Iris pigment epithelial cell (primary cell): ENCODE measurements at places on chromosomes 7 and 10.

DNA sequence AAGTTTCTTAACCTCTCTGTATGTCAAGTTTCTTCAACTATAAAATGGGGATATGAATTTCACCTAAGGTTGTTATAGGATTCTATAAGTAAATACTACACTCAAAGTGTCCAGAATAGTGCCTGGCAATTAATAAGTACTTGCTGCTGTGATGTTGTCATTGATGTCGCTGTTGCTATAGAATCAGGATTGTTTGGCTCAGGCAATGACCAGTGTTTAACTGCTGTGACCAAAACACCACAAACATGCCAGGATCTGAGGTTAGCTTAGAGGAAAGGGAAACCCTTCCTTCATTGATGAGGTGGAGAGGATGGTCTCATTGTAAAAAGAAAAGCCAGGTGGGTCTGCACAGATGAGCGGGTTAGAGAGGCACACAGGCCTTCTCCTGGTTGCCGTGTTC, 223.1 kb upstream of the INHBA start:
- DNase-seq = no peak

GRCh38 chr10:63424576-63424975, 41.2 kb downstream of the JMJD1C start:
- DNase-seq = no peak

- no peak for DNase-seq
Measured at GRCh38 chr7:156203923-156204322, 391.7 kb upstream of the SHH start.

DNA sequence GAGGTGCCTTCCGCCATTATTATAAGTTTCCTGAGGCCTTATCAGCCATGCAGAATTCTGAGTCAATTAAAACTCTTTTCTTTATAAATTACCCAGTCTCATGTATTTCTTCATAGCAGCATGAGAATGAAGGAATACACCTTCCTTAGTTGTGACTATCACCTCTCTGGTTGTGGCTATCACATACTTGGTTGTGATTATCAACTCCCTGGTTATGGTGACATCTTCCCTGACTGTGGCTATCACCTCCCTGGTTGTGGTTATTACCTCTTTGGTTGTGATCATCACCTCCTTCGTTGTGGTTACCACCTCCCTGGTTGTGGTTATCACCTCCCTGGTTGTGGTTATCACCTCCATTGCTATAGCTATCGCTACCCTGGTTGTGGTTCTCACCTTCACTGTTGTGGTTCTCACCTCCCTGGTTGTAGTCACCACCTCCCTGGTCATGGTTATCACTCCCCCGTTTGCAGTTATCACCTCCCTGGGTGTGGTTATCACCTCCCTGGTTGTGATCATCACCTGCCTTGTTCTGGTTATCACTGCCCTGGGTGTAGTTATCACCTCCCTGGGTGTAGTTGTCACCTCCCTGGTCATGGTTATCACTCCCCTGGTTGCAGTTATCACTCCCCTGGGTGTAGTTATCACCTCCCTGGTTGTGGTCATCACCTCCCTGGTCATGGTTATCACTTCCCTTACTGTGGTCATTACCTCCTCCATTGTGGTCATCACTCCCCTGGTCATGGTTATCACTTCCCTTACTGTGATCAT, 105.9 kb downstream of the GPR26 start:
- DNase-seq = no peak

GRCh38 chr10:17348501-17349349, 105.7 kb downstream of the ST8SIA6 start:
- peak; percentile 95 for DNase-seq

DNA sequence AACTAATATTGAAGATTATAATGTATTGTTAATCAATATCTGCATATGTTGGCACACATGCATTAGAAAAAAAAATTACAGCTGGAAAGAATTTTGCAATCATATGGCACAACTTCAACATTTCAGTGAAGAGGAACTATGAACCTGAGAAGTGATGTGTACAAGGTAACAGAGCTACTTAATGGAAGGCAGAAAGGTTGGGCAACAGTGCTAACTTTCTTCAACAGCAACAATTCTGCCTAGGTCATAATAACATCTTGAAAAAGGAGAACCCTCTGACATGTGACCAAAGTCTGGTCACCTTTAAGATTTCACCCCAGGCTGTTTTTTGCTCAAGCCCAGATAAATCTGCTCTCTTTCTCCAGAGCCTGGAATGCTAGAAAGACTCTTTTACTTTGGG, 47.9 kb upstream of the SKAP2 start:
- no peak for DNase-seq
